Large intestine (tissue), 12 donors: ENCODE measurements at places on chromosomes 11 and 22. TPM values are rescaled to one million over a fixed set of nuclear protein-coding genes. Genes with fewer than 3 reads are reported as not detected.

DNA sequence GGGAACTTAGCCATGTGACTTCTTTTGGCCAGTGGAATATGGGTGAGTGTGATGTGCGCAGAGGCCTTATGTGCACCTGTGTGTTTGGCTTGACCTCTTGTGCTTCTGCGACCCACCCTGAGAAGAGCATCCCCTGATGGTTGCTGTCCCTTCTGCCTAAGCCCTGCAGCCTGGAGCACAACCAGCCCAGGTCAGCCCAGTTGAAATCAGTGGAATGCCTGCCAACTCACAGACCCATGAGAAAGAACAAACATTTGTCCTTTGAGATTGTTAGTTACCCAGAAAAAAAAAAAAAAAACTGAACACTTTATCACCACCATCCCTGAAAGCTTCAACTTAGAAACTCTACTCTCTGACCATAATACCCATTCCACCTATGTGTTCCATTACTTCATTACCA, 38.5 kb downstream of the PAMR1 start:
- H3K27ac ChIP-seq, result no peak overlapping the region
- no peak for DNase-seq

The MIOX gene
- 0.60 TPM for polyA plus RNA-seq

The OR4A16 gene
- 0.04 TPM for polyA plus RNA-seq

The C1QTNF5 gene
- polyA plus RNA-seq, result 19.5 TPM
